ENCODE measurements at places on chromosomes 3 and 15. TPM values are rescaled to one million over a fixed set of nuclear protein-coding genes. Genes with fewer than 3 reads are reported as not detected.

PLCL2 gene
- total RNA-seq: 63.0 TPM

SST gene
- total RNA-seq: not detected

DUOXA1 gene
- not detected for total RNA-seq

GRAMD1C gene
- total RNA-seq: 16.6 TPM

GATM gene
- total RNA-seq: 27.1 TPM

ISLR2 gene
- not detected for total RNA-seq

TMEM89 gene
- total RNA-seq: not detected

- H3K4me1 ChIP-seq: no peaks in the 10 kb centered on the region
- H3K36me3 ChIP-seq: no peaks in the 10 kb centered on the region
- H3K27me3 ChIP-seq: no peaks in the 10 kb centered on the region
- H3K4me3 ChIP-seq: no peak overlapping the region
These were observed 68.5 kb downstream of the TMCO5A start for GRCh38 chr15:38002883-38003477.

GRCh38 chr3:20999661-21000060, 751.3 kb downstream of the ZNF385D start:
- no peaks in the 10 kb centered on the region for H3K27me3 ChIP-seq
- no peak for DNase-seq
- H3K36me3 ChIP-seq: no peaks in the 10 kb centered on the region

DNA sequence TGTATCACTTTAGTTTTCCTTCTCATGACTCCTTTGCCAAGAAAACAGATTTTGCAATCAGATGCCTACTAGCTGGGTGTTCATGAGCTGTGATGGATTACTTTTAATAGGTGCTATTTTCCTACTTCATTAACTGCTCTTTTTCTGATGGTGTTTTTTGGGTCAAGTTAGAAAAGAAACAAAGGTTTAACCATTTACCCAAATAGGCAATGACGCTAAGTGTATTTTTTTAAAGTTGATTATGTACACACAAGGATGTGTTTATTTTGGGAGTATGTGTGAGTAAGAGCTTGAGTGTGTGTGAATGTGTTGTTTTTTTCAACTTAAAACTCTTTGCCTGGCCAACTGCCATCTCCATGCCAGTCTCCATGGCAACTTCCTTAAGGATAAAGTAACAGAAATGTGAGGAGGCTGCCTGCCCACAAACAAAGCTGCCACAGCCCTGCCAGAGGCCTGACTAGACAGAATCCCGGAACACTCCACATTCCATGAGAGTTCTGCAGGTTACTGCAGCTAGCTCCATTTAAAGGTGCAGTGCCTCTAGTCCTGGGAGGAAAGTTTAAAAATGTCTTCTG, 215.6 kb upstream of the RBMS3 start:
- no peaks in the 10 kb centered on the region for H3K27me3 ChIP-seq
- peak; percentile 56 for DNase-seq
- H3K4me3 ChIP-seq: no peak overlapping the region
- no peaks in the 10 kb centered on the region for H3K36me3 ChIP-seq

GRCh38 chr3:156317462-156318074, 197.2 kb downstream of the KCNAB1 start:
- no peaks in the 10 kb centered on the region for H3K36me3 ChIP-seq
- no peaks in the 10 kb centered on the region for H3K27me3 ChIP-seq
- no peak overlapping the region for H3K4me3 ChIP-seq
- H3K4me1 ChIP-seq: no peaks in the 10 kb centered on the region

- H3K27me3 ChIP-seq: no peaks in the 10 kb centered on the region
- peak overlapping the region; percentile 69 for H3K27ac ChIP-seq
- no peaks in the 10 kb centered on the region for H3K36me3 ChIP-seq
- no peaks in the 10 kb centered on the region for H3K4me1 ChIP-seq
These were observed 20.9 kb downstream of the KAT2B start for GRCh38 chr3:20060974-20061685.

DNA sequence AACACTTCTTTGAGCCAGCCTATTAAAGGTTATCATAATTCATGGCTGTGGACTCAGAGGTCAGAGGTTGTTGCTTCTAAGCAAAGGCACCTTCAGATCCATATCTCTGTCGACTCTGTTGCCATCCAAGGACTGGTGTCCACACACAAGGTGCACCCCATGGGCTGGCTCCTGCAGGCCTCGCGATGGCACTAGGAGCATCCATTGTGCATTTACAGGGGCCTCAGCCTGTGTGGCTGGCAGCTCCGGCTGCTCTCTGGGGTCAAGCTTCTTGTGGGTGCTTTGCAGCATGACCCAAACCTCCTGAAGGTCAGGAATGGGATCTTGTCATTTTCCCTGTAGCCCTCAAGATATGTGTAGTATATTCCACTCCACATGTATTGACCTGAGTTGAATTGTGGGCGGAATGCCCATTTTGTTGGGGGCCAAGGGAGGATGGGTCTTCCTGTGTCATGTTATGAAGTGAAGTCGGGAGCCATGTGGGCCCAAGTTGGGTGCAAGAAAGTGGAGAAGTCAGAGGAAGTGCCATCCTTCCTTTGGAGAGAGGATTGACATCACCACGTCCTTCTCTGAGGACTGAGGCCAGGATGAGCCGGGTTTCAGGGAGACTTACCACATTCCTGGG, 43.9 kb downstream of the CHDH start:
- no peaks in the 10 kb centered on the region for H3K27me3 ChIP-seq
- H3K4me1 ChIP-seq: no peaks in the 10 kb centered on the region
- H3K4me3 ChIP-seq: no peak overlapping the region
- DNase-seq: no peak
- no peak overlapping the region for H3K27ac ChIP-seq
- H3K36me3 ChIP-seq: no peaks in the 10 kb centered on the region

DNA sequence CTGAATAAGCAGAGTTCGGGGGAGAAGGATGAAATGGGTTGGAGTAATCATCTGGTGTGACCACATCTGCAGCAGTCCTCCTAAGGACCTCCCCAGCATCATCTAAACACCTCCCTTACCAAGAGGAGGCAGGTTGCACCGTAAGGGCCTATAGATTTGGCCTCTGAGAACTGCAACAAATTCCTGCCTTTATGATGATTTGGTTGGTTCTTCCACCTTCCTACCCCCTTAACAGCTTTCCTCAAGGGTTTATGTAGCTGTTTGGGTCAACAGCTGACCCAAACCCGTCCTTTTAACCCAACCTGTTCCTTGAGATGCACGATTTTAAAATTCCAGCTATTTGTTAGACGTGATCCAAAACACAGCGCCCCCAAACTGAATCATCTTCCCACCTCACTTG, 58.2 kb downstream of the AAGAB start:
- no peak overlapping the region for H3K4me3 ChIP-seq
- no peaks in the 10 kb centered on the region for H3K36me3 ChIP-seq
- peaks cover 4% of the 10 kb centered on the region for H3K4me1 ChIP-seq
- H3K27me3 ChIP-seq: no peaks in the 10 kb centered on the region
- H3K27ac ChIP-seq: peak overlapping the region; percentile 81

DNA sequence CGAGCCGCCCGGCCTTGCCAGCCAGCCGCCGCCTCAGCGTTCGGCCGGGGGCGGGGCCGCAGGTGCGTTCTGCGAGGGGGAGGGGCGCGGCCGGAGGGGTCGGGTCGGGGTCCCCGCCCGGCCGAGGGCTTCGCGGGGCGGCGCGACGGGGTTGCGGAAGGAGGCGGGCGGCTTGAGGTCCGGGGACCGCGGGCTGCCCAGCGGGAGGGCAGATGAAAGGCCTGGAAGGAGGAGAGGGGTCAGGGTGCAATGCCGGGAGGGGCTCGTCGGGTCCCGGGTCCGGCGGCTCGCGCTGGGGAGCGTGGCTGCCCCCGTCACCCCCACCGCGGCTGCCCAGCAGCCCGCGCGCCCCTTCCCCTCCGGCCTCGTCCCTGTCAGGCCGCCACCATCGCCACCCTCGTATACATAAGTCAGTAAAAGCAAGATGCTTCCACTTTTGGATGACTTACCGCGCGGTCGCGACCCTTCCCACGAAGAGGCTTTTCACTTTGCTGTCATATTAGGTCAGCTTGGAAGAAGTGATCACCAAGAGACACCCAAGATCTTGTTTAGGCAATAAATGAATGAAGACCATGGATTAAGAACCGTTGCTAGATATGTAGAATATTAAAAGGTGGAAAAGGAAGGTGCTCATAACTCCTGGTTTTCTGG, 620 bp upstream of the ANP32A start:
- peak overlapping the region; percentile 83 for H3K4me3 ChIP-seq
- H3K36me3 ChIP-seq: no peaks in the 10 kb centered on the region
- H3K4me1 ChIP-seq: no peaks in the 10 kb centered on the region
